ENCODE measurements at places on chromosomes 11 and 22.

- no peak for DNase-seq
Observed at GRCh38 chr11:124080327-124081001, 34.8 kb upstream of the VWA5A start.

- DNase-seq, result peak; percentile 79
Observed at GRCh38 chr22:26756675-26757293, 99.4 kb downstream of the MIAT start.

- DNase-seq, result no peak
Observed at GRCh38 chr11:94661444-94661843, 94.3 kb downstream of the PIWIL4 start.

GRCh38 chr11:36065436-36065835 lies 121.6 kb downstream of the LDLRAD3 start:
- peak; percentile 25 for DNase-seq

DNA sequence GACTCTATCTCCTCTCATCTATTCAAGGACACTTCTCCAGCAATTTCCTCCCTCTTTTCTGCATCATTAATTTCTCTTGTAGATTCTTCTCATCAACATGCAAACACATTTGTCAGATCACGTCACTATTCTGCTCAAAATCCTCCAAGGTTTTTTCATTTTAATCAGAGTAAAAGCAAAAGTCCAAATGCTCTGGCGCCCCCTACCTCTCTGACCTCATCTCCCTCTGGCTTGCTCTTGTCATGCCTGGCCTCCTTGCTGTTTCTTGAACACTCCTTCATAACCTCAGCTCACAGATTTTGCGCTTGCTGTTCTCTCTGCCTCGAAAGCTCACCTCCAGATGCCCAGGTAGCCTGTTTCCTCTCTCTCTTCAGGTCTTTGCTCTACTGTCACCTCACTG lies 22.4 kb downstream of the RTCB start:
- peak; percentile 13 for DNase-seq

DNA sequence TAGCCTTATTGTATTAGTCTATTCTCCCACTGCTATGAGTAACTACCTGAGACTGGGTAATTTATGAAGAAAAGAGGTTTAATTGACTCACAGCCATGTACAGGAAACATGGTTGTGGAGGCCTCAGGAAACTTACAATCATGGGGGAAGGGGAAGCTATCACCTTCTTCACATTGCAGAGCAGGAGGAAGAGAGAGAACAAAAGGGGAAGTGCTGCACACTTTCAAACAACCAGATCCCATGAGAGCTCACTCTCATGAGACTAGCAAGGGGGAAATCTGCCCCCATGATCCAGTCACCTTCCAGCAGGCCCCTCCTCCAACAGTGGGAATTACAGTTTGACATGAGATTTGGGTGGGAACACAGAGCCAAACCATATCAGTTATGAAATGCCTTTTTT lies 179.4 kb downstream of the ARHGAP42 start:
- DNase-seq, result no peak

- DNase-seq, result peak; percentile 86
Observed at GRCh38 chr11:130839981-130840666, 76.2 kb downstream of the SNX19 start.

DNA sequence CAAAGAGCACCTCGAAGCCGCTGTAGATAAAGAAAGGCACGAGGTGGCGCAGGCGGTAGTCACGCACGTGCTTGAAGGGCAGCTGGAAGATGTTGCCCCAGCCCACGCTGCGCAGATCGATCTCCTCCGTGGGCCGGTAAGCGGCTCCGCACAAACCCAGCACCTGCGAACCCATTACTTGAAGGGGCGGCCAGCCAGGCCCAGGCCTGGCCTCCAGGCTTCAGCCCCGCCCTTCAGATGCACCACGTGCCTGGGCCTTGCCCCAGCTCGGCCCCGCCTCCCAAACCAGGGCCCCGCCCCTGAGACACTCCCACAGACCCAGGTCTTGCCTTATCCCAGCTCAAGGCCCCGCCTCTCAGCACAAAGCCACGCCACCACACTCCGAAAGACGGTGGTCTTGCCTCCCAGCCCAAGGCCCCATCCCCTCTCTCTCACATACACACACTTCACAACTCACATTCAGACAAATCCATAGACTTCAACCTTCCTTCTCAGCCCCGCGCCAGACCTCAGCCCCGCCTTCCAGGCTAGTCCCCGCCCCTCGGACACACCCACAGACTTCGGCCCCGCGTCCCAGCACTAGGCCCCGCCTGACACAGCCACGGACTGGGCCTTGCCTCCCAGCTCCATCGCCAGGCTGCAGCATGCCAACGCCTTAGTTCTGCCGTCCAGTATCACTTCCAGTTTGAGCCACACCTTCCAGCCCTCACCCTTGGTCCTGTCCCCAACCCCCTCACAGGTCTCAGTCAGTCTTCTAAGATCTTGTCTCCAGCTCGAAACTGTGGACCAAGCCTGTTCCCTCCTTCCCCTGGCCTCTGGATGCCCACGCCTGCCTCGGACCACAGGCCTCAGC lies 7.0 kb downstream of the UNC93B1 start:
- DNase-seq, result peak; percentile 43

GRCh38 chr11:61065955-61066638 lies 36.2 kb upstream of the CD5 start:
- no peak for DNase-seq

- DNase-seq, result no peak
Observed at GRCh38 chr11:57618438-57618837, 21.0 kb downstream of the SERPING1 start.

- no peak for DNase-seq
Observed at GRCh38 chr11:16772141-16772512, 33.7 kb downstream of the C11orf58 start.

- no peak for DNase-seq
Observed at GRCh38 chr11:720017-720641, 14.1 kb downstream of the EPS8L2 start.

DNA sequence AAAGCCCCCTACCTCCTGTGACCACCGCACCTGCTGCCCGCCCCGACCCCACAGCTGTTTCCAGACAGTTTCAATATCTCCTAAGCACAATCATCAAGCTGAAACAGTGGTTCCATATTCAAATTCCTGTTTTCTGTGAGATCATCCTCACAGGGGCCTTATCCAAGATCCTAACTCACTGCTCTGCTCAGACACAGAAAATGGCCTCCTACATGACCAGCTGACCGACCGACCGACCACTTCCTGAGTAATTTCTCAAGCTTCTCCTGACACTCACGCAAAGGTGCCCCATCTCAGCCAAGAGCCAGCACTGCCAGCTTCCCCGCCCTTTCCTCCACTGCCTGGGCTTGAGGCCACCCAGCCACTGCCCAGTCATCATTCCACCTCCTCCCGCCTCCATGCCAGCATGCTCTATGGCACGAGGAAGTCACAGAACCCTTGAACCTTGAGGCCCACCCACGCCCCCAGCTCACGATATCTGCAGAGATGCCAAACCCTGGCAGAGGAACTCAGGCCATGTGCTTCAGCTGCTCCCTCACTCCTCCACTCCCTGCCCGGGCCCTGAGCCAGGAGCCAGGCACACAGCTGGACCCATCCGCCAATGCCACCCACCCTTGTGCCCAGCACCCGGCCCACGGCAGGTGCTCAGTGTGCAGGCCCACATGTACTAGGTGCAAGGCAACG lies 14.0 kb downstream of the KIAA0930 start:
- no peak for DNase-seq

- DNase-seq, result peak; percentile 0
Observed at GRCh38 chr11:29914203-29914930, 102.5 kb downstream of the KCNA4 start.

DNA sequence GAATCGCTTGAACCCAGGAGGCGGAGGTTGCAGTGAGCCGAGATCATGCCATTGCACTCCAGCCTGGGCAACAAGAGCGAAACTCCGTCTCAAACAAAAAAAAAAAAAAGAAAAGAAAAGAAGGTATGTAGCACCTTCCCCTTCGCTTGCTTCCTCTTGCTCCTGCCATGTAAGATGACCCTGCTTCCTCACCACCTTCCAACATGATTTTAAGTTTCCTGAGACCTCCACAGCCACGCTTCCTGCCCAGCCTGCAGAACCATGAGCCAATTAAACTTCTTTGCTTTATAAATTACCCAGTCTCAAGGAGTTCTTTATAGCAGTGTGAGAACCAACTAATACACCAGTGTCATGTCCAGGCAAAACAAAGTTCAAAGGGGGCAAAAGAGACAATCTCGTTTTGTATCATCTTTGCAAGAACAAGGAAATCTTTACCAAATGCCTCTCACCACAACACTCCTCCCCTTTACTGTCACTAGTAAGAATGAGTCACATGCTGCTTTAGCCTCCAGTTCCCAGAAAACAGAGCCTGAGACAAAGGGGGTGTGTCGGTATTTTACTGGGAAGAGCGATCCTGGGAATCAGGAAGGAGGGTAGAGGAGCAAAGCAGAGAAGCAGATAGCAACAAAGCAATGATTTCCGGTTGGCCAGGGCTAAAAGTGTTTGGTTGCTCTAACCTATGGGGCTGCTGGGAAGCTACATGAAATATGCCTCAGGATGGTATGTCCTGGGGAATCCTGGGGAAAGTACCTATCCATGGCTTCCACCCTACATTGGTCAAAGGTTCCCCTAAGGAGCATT lies 10.5 kb upstream of the MCHR1 start:
- DNase-seq, result peak; percentile 78

- DNase-seq, result peak; percentile 77
Observed at GRCh38 chr11:47907499-47907898, 59.3 kb upstream of the NUP160 start.

DNA sequence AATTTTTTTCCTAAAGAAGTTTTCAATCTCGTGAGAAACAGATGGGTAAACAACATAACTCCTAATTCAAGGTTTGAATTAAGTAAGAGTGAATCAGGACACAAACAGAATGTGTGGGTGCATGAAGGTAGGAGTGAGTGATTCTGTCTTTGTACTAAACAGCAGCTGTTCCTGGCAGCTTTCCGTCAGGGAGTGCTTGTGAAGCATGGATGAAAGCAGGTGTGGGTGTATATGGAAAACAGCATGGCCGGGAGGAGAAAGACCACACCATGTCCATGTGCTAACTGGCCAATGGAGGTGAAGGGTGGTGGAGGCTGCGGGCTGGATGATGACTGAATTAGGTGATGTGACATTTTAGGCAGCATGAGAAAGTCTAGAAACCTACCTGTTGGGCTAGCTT lies 49.6 kb downstream of the BARX2 start:
- no peak for DNase-seq

DNA sequence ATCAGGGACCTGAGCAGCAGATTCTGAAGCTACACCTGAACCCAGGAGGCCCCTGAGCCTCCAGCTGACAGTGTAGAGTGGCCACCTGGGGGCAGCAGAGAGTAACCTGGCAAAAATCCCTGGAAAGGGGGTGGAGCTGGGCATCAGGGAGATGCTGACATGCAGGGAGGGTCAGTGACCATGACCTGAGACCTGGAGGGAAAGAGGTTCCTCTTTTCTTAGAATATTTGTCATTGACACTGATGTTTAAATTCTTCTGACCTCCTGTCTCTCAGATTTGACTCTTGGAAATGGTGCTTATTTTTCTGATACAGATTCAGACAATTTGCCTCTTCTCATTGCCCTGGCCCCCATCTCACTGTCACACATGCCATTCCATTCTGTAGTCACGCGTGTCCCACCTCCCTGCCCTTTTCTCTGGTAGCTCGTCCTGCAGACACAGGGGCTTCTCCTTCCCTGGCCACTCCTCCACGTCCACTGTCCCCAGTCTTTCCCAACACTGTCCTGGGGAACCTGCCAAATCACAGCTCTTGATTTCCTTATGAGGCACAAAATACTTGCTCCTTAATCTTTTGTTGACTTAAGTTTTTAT lies 117.2 kb upstream of the IGLL5 start:
- peak; percentile 26 for DNase-seq

GRCh38 chr11:122165607-122166371 lies 49.8 kb upstream of the BLID start:
- no peak for DNase-seq

GRCh38 chr11:110200241-110200640 lies 96.2 kb downstream of the RDX start:
- no peak for DNase-seq

DNA sequence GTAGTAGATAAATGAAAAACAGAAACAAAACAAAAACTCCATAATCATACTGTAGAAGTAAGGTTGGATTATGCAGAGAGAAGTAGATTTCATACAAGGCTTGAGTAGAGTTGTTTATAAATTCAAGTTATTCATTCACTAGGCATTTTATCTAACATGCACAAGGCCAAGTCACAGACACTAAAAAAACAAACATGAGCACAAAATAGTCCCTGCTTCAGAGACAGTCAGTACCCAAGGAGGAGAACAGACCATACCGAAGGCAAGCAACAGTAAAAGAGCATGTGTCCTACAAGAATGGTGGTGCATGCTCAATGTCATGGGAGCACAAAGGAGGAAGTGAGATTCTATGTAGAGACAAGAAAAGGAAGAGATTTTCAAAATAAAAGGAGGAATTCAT lies 796.5 kb upstream of the LRRC4C start:
- no peak for DNase-seq

- DNase-seq, result peak; percentile 42
Observed at GRCh38 chr11:101583251-101584128, at the start of gene TRPC6. TRPC6 (minus strand) TSS chr11:101584007; CDS start chr11:101583503, 504 bp downstream.

- no peak for DNase-seq
Observed at GRCh38 chr11:13637125-13638069, 31.1 kb upstream of the FAR1 start.

- DNase-seq, result no peak
Observed at GRCh38 chr11:16133867-16134266, 222.5 kb downstream of the SOX6 start.

DNA sequence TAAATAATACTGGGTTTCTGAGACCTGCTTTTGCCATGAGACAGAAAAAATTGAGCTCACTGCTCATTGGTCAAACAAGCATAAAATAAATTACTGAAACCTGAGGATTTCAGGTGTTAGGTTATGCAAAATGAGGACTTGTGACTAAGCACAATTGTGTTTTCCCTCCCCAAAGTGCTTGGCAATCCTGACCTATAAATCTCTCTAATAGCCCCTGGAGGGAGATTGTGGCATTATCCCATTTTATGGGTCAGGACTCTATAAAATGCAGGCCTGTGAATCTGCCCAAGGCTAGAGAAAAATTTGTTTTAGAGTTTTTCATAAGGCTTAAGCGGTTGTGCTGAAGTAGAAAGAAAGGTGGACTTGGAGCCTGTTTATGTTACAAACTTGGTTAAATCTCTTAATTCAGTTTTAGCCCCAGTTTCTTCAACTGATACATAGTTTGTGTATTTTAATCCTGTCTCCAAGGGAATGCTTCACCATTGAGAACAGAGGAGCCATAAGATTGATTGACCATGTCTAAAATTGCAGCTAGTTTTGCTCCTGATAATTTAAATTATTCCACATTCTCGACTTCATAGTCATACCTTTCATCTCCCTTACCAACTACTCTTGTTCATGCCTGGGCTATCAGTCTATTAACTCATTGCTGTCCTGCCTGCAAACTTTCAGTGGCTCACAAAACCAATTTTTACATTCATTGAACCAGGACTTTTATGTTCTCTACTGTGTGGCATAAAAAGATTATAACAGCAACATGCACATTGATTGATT lies 63.6 kb upstream of the LRRC4C start:
- DNase-seq, result peak; percentile 3

GRCh38 chr22:26597480-26597879 lies 7.5 kb upstream of the TPST2 start:
- DNase-seq, result no peak

- DNase-seq, result no peak
Observed at GRCh38 chr11:31805629-31806185, 5.4 kb downstream of the PAX6 start.

Measured in fibroblast of skin of scalp (primary cell).